Activated T-helper 2 cell treated with anti-CD3 and anti-CD28 coated beads, Interferon-gamma antibody, Interleukin-2, Interleukin-4, amounts not matched to agents 10 μg/mL and 5 μg/mL and 100 μg/mL, durations not matched to agents 14 hours and 24 hours and 36 hours (primary cell): ENCODE measurements at places on chromosomes 3 and 15. TPM values are rescaled to one million over a fixed set of nuclear protein-coding genes. Genes with fewer than 3 reads are reported as not detected.
A peak's percentile ranks its signal among the peaks of the same experiment; 100 is the strongest.

- DNase-seq, result no peak
- no peak overlapping the region for H3K4me3 ChIP-seq
- peaks cover 22% of the 10 kb centered on the region for H3K27me3 ChIP-seq
- no peaks in the 10 kb centered on the region for H3K36me3 ChIP-seq
These were observed 12.1 kb downstream of the FGF7 start for GRCh38 chr15:49435174-49435573.

IGDCC3 gene
- not detected in 2 replicates for total RNA-seq

GRCh38 chr15:64501396-64501715 is 41.0 kb downstream of the ZNF609 start:
- DNase-seq, result no peak
- peaks cover 54% of the 10 kb centered on the region for H3K36me3 ChIP-seq
- H3K4me3 ChIP-seq, result no peak overlapping the region
- H3K4me1 ChIP-seq, result peaks cover 55% of the 10 kb centered on the region

DNA sequence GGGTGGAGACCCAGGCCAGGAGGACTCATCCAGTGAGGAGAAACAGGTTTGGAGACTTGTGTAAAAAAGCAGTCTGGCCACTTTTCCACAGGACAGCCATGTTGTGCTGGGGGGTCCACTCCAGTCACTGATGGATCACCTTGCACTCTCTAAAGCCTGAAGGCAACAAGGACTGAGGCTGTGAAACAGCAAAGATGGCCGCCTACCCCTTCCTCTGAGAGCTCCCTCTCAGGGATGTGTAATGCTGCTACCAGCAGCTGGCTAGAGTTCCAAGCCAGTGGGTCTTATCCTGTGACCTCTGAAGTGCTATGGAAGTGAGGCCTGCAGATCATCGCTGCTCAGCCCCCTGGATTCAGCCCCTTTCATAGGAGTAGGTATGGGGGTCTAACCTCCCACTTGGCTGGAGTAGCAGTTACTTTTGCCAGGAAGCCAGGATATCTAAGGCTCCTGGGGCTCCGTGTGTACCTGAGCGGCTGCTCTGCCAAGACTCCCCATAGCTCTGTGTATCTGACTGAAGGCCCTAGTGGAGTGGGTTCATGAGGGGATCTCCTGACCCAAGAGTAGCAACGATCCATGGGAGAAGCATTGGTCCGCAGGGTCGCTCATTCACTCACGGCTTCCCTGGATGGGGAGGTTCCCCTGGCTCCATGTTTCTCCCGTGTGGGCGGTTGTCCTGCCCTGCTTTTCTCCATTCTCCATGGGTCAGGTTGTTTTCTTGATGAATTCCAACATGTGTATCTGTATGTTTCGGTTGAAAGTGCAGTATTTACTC is 69.9 kb upstream of the TNFSF10 start:
- H3K27me3 ChIP-seq, result no peaks in the 10 kb centered on the region
- peak overlapping the region; percentile 34 for H3K27ac ChIP-seq
- peaks cover 73% of the 10 kb centered on the region for H3K4me1 ChIP-seq
- no peak overlapping the region for H3K4me3 ChIP-seq
- no peak for DNase-seq
